NCI-H1417 treated with DMSO at 0.1 percent for 48 hours (cell line): ENCODE measurements at places on chromosomes 1 and 21.

DNA sequence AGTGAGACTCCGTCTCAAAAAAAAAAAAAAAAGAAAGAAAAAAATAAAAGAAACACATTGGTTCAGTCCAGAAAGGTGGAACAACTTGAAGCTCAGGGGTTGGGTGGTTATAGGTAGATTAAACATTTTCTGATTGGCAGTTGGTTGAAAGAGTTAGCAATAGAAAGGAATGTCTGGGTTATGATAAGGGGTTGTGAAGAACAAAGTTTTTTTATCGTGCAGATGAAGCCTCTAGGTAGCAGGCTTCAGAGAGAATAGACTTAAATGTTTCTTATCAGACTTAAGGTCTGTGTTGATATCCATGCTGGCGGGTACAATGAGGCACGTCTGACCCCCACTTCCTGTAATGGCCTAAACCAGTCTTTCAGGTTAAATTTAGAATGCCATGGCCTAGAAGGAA, 45.0 kb upstream of the PDE9A start:
- DNase-seq = no peak

DNA sequence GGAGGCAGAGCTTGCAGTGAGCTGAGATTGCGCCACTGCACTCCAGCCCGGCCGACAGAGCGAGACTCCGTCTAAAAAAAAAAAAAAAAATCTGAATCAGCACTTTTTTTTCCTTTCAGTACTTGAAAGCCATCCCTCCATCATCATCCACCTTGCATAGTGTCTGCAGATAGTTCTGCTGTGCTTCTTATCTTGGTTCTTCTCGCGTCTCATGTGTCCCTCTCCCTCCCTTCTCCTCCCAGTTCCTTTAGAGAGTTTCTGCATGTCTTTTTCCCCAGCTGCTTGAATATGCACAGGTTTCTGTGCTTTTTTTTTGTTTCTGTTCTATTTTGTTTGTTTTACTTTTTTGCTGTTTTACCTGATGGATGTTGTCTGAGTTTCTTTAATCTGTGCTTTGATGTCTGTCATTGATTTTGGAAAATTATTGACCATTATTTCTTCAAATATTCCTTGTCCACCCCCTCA, 3.9 kb upstream of the COL18A1 start:
- no peak for DNase-seq

DNA sequence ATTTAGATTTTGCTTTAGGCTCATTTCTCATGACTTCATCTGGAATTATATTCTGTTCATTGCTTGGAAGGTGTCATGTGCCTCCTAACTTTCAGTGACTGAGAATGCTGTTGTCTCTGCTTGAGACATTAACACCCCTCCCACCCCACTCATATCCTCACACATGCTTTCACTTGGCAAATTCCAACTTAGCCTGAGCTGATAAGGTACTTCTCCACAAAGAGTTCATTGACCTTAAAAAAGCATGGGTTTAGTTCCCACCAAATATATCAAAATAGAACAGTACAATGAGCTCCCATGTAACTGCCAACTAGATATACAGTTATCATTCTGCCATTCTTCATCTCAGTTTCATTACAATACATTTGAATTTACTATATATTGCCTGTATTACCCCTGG, 576.5 kb upstream of the ADGRL2 start:
- no peak for DNase-seq

- no peak for DNase-seq
These were observed 56.9 kb downstream of the ODF2L start for GRCh38 chr1:86339014-86339812.

DNA sequence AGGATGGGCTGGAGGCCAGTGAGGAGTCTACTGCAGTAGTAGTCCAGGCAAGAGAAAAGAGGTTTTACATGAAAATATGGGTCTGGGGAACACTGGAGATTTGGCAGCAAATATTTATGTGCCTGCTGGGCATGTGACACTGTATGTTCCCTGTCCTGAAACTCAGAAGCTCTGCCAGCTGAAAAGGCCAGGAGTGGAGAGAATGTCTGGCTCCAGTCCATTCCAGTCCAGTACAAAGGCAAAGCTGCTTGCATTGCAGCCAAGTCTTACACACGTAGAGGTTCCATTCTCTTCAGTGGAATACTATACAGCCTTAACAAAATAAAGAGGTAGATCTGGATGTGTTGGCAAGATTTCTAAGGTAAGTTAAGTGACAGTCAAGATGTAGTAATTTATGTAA, 7.5 kb upstream of the YBX1 start:
- DNase-seq = no peak
